NCI-H524 (cell line): ENCODE measurements at places on chromosomes 6 and 20.

- no peak for DNase-seq
Observed at GRCh38 chr6:101626269-101626668, 232.8 kb downstream of the GRIK2 start.

- DNase-seq, result no peak
Observed at GRCh38 chr20:63084563-63084927, 77.8 kb upstream of the BHLHE23 start.

DNA sequence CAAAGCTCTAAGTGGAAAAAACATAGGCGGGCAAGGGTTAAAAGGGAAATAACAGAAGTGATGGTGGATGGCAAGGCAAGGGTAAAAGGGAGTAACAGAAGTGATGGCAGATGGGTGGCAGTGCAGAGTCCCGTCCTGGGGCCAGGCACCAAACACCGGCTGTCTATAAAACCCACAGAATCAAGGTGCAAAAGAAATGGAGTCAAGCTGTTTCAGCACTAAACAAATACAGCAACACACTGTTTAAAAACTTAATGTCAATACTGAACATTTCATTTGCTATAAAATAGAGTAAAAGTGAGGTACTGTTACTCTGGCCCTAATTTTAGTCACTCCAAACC is 87.6 kb downstream of the MAN1A1 start:
- no peak for DNase-seq

- no peak for DNase-seq
Observed at GRCh38 chr6:56017198-56017597, 141.8 kb upstream of the BMP5 start.

GRCh38 chr6:168332020-168332419 is 12.4 kb upstream of the DACT2 start:
- DNase-seq, result no peak

DNA sequence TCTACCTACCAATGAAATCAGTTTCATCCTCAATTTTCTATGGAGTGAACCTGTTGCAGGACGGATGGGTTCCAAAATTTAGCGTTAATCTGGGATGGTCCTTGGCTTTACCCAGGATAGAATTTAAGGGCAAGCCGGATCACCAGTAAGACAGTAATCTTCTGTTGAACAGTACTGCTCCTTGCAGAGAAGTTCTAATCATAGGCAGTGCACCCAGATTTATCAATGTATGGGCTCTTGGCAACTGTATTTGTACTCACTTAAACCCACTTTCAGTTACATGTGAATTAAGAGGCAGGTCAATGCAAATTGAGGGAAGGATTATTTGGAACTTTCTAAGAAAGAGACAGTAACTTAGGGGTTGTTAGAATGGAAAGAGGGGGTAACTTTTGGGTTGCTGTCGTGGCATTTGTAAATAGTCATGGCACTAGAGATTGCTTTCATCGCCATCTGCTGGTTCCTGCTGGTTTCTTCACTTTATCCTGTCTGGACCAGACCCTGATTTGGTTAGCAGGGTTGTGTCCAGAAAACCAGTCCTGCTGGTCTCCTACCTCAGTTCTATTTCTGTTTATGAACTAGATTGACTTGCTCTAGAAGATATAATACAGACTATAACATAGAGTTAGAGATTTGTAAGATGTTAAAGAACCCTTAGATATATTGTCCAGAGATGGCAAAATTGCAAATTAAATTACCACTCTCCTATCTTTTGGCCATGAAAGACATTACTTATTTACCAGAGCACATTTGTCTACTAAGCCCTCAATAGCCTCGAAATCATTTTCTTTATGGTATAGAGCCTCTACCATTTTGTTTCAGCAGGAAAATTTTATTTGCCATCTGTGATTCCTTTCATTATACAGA is 646.3 kb downstream of the UTRN start:
- DNase-seq, result peak; percentile 68

DNA sequence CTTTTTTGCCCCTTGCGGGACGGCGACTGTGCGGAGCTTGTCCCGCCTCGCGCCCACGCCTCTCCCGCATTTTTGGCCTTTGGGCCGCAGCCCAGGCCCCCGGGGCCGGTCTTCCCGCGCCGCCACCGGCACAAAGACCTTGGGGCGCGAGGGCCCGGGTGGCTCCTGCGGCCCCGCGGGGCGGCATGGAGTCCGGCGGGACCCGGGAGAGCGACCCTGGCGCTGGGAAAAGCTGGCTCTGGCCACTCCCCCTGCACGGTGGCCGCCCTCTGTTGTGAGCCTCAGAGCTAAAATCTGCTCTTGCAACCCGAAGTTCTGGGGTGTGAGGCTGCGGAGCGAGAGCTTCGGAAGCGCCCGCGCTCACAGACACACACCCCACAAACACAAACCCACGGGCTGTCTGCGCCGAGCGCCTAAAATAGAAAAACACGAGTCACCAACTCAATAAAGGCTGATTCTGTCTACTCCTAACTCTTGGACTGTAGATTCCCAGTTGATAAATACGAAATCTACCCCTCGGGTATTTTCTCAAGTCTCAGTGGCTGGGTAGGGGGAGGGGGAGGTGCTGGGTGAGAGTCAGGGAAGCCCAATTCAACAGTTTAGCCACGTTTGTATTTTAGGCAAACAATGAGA is 496 bp upstream of the BEND3 start:
- peak; percentile 64 for DNase-seq

- DNase-seq, result no peak
Observed at GRCh38 chr6:82989736-82990290, 75.8 kb downstream of the UBE3D start.

- DNase-seq, result no peak
Observed at GRCh38 chr6:108174371-108175175, 8.8 kb downstream of the NR2E1 start.

- DNase-seq, result no peak
Observed at GRCh38 chr6:70119218-70119835, 183.6 kb downstream of the COL9A1 start.

- no peak for DNase-seq
Observed at GRCh38 chr6:135087803-135088202, 33.2 kb upstream of the HBS1L start.

DNA sequence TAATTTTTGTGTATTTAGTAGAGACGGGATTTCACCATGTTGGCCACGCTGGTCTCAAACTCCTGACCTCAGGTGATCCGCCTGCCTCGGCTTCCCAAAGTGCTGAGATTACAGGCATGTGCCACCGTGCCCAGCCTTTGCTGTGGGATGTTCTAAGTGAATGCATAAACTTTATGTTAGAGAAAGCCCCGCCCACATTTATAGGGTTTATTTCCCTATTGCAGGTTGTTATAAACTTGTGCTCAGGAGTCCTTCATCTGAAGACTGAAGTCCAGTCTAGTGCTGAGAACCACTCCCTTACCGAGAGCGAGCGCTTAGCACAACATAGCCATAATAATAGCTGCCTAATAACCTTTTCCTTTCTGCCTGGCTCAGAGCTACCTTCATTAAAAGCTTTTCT is 75.4 kb upstream of the ZNF217 start:
- DNase-seq, result no peak

DNA sequence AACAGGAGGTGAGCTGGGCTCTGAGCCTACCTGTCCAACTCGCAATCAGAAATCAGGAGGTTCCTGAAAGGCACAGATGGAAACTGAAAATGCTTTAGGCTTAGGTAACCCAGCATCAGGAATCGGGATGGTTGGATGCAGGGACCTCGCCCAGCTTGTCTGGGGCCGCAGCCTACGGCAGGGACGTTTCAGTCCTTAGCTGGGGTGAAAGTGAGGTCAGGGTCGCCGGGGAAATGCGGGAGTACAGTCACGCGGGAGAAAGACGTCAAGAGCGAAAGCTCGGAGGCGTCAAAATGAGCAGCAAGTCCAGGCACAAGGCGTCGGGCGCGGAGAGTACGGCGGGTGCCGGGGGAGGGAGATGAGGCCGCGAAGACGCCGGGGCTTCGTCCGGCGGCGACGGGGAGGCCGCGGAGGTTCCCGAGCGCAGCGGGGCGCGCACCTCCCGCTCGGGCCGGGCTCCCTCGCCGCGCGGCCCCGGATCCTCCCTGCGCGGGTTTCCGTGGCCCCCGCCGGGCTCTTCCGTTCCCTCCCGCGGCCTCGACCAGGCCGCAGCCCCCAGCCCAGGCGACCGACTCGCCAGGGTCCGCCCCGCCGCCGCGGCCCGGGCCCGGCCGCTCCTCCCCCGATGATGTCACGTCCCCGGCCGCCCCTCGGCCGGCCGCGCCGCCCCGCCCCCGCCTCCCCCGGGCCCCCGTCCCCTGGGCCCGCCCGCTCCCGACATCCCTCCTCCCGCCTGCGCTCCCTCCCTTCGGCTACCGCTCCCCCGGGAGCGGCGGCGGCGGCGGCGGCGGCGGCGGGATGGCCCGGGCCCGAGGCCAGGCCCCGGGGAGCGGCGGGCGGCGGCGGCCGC is at the start of gene EBF4:
EBF4 (plus strand) TSS at position 745 of the 850 bp plus-strand sequence. CDS start 866 bp downstream, outside the sequence.
- peak; percentile 28 for DNase-seq

- peak; percentile 12 for DNase-seq
Observed at GRCh38 chr6:69164564-69165229, 529.6 kb downstream of the ADGRB3 start.

DNA sequence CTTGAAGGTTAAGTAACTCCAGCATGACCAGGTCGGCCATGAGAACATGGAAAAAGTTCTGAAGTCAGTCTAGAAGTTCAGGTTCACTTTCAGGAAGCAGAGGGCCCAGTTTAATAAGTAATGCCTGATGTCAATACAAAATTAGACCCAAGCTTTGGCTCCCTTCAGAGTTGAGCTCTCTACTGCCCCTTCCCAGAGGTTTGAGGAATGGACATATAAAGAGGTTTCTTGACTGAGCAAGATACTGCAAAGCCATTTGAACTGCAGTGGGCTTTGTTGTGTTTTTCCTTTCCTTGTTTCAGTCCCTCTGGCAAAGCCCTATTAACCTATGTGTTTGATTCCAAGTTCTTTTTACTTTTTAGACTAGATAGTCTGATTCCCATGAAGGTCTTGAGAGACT is 97.8 kb upstream of the PREP start:
- DNase-seq, result no peak

DNA sequence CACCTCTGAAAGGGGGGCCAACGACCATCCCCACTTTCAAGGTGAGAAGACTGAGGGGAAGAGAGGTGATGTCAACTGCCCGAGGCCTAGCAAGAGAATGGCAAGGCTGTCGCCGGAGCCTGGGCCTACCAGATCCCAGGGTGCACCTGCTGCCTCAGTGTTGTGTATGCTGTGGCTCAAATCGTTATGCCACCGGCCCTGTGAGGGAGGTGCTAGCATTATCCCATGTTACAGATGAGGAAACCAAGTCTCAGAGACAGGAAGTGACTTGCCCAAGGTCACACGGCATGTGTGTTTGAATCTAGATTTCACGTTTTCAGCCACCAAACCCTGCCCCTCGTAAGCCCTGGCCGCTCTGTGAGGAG is 152.5 kb downstream of the CEBPB start:
- DNase-seq, result no peak
